Erythroblast (primary cell): ENCODE measurements at places on chromosomes 3 and 15.

DNA sequence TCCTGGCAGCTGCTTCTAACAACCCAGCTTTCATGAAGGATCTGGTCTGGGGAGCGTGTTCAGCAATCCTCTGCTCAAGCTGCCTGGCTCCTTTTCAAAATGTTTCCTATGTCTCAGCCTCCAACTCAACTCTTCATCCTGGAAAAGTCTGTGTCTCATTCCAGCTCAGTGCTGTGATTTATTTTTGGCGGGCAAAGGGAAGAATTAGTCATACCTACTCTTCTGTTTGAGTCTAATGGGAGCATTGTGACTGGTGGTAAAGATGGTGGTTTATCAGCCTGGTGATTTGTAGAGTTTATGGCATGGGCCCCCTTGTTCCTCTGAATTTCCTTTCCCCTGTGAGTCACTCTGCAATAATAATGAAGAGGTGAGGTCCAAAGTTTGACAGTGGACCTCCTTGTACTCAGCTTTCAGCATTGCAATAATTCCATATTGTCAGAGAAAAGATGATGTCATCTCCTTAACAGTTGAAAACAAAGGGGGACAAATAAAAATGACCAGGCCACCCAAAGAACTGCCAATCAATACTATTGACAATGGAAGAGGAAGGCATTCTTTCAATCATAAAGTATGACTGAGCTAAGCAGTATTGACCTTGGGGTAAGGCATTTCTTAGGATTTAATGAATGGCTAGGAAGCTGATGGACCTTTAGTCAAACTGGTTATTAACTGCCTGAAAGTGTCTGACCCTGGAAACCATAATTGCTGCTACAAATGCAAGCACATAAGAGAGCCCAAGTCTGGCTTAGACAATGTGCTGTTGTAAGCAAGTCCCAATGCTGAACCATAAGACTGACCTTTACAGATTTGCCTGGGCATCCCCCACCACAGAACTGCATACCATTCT lies 204.7 kb upstream of the MCTP2 start:
- no peak for DNase-seq

DNA sequence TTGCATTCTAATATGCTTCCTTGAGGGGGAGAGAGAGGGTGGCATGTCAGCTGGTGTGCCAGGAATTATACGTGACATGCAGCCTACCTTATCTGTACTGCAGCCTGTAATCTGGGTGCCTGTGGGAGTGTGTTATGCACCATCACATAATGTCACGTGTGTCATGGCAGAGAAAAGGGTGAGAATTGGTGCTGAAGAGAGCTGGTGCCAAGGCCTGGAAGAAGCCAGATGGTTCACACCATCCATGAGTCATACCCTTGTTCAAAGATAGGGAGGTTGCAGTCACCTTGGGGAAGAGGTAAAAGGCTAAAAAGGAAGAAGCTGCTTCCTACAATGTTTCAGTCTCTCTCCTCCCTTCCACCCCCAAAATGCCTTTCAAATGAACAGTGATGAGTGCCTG lies 5.3 kb downstream of the BRPF1 start:
- DNase-seq = peak; percentile 63

DNA sequence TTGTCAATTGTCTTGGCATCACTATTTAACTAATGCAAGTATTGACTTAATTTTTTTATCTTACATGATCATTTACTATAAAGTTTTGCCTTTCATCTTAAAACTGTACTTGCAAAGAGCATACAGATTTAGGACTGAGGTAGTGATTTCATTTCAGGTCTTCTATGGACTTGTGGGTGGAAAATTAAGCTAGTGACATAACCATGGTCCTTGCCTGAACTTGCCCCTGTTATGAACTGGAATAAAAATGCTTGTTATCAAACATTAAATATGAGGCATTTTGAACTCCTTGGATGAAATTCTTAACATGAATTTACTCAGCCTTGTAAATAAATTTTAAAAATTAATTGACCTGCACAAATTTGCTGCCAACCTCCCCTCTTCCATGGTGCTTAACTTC lies 712.0 kb downstream of the NAALADL2 start:
- no peak for DNase-seq

- DNase-seq = no peak
Observed at GRCh38 chr3:31946484-31947081, 34.5 kb downstream of the OSBPL10 start.

DNA sequence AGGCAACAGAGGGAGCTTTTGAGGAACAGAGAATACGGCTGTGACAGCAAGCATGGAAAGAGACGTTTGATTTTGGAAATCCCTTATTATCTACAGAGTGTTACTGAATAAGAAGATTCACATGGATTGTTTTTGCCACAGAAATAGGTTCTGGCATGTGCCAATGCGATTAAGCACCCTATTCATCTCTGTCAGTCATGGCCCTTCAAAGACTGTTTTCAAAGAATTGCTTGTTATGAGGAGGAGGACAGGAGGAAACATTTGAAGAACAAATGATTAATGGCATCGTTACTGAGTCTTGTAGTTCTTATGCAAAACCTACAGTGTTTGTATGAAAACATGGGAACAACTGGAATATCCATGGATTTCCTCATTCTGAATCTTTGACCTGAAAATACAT lies 86.2 kb downstream of the EPHA6 start:
- DNase-seq = no peak

GRCh38 chr3:11541321-11542303 lies 102.1 kb downstream of the VGLL4 start:
- DNase-seq = no peak

DNA sequence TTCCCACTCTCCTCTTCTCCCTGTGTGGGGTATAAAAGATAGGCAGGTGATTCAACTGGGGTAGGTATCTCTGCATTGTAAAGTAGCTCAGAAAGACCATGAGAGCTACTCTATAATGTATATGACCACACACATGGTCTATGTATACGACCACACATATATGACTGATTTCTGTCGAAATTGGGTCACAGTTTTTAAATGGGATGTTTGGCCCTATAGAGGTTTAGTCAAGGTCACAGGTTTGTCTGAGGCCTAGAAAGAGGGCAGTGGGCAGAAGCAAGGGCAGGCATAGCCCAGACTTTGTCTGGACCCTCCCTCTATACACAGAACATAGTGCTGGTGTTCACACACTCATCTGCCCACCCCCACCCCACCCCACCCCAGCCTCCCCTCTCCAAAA lies 4.4 kb downstream of the LAMP3 start:
- DNase-seq = no peak

- DNase-seq = no peak
Observed at GRCh38 chr3:51677358-51677757, 6.3 kb downstream of the TEX264 start.

- DNase-seq = no peak
Observed at GRCh38 chr3:129692743-129693142, 86.3 kb upstream of the PLXND1 start.

GRCh38 chr3:50249457-50249856 lies 13.5 kb downstream of the GNAI2 start:
- DNase-seq = no peak

DNA sequence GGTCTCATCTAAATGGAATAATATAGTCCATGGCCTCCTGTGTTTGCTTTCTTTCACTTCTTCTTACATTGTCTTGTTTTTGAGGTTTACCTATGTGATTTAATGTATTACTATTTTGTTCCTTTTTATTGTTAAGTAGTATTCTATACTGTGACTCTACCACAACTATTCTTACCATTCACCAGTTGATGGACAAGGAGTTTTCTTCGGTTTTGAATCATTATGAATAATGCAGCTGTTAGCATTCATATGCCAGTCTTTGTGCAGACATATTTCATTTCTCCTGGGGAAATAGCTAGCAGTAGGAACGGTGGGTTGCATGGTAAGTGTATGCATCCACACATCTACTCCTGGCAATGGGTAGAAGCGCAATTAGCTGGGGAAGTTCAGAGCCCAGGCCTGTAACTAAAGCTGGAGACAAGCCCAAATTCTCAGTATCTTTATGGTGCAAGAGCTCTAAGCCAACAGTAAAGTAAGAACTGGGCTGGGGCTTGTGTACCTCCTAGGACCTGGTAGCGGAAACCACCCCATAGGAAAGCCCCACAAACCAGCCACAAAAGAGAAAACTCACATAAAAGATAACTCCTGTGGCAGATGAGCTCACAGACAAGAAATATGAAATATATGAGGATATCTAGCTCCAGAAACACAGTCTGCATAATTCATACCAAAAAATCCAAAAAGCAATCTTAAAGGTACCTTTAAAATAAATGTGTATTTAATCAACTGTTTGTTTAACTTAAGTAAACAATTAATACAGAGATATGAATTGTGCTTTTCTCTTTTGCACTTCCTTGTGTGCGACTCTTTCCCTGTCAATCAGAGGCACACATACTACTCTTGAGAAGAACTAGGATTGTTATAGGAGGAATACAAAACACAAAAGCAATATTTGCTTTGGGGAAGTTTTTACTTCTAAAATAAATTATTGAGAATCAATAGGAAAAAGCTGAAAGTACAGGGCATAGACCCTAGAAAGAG lies 2.7 kb upstream of the CSTA start:
- no peak for DNase-seq

DNA sequence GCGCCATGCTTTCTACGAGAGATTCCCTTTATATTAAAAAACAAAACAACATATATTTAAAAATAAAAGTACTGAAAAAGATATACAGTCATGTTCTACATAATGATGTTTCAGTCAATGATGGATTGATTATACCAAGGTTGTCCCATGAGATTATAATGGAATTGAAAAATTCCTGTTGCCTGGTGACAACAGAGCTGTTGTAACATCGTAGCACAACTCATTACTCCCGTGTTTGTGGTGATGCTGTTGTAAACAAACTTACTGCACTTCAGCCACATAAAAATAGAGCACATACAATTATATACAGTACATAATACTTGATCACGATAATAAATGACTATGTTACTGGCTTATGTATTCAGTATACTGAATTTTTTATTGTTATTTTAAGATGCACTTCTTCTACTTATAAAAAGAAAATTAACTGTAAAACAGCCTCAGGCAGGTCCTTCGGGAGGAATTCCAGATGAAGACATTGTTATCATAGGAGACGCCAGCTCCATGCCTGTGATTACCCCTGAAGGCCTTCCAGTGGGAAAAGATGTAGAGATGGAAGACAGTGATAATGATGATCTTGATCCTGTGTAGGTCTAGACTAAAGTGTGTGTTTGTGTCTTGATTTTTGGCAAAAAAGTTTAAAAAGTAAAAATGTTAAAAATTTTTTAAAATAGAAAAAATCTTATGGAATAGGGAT lies 11.7 kb downstream of the CCR1 start:
- no peak for DNase-seq

GRCh38 chr3:31086148-31086547 lies 191.7 kb upstream of the GADL1 start:
- no peak for DNase-seq

DNA sequence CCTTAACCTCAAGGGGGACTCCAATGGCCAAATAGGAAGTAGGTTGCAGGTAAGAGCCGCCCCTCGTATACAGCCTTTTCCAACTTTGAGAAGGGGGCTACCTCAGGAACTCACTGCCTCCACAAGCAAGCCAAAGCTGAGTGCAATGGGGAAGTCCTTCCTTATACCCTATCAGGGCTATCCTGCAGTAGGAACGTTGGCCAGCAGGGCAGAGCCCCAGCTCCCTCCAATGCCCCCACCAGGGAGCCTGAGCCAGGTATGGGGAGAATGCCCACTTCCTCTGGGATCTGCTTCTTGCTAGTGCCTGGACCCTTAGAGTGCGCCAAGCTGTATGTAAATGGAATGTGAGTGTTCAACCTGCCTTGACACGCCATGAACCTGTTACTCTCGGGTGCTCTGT lies 16.3 kb downstream of the CACNA2D2 start:
- DNase-seq = no peak

GRCh38 chr3:77038930-77039605 lies 831 bp upstream of the ROBO2 start:
- no peak for DNase-seq
